ENCODE measurements at places on chromosomes 13 and 19. TPM values are rescaled to one million over a fixed set of nuclear protein-coding genes. Genes with fewer than 3 reads are reported as not detected.

- DNase-seq, result no peak
Measured at GRCh38 chr13:46621133-46621532, 68.2 kb downstream of the LRCH1 start.

The TSKS gene
- 0.50 TPM for total RNA-seq

GRCh38 chr13:22369840-22370239, 699.0 kb downstream of the FGF9 start:
- no peak for DNase-seq

GRCh38 chr13:25744178-25744577, 307.6 kb downstream of the SHISA2 start:
- DNase-seq, result no peak

- no peak for DNase-seq
Measured at GRCh38 chr13:101996954-101997353, 404.9 kb downstream of the FGF14 start.

The TMEM38A gene
- 5.8 TPM for total RNA-seq

GRCh38 chr13:113875429-113875815, 11.5 kb upstream of the GAS6 start:
- peak; percentile 18 for DNase-seq

GRCh38 chr19:17389957-17390664, 3.9 kb downstream of the CCDC194 start:
- no peak for DNase-seq

The FGF22 gene
- total RNA-seq, result 0.19 TPM

GRCh38 chr19:4891066-4891465, 11.6 kb downstream of the ARRDC5 start:
- DNase-seq, result no peak

DNA sequence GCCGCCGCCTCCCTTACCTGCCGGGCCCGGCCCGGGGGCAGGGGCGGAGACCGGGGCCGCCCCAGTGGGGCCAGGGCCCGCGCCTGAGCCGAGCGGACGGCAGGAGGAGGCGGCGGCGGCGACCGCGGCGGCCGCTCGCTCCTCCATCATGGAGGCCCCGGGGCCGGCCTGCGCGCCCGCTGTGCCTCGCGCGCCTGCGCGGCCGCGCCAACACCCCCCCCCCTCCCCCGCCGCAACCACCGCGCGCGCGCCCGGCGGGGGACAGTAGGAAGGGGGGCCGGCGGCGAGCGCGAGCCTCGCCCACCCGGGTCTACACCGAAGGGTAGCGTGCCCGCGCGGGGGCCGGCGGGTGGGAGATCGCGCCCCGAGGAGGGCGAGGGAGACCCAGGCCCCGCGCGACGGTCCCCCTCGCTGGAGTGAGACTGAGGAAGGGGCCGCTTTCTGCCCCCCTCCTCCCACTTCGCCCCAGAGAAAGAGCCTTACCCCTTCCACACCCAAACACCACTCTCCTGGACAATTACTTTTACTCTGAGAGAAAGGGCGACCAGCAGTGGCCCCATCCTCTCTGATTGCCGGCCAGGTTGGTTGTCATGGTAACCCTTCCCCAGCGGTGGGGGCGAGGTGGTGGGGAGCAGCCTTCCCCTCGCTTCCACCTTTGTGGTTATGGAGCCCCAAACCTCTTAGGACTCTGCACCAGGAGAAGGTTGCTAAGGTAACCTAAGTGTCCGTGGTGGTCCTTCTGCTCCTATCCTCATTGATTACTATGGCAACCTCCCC, at the start of gene STRN4:
Gene STRN4, minus strand, starts transcription at position 170 of the 777 bp plus-strand sequence. Its CDS starts 20 bp downstream, at position 150.
- DNase-seq, result peak; percentile 68

The CEACAM20 gene
- not detected for total RNA-seq

DNA sequence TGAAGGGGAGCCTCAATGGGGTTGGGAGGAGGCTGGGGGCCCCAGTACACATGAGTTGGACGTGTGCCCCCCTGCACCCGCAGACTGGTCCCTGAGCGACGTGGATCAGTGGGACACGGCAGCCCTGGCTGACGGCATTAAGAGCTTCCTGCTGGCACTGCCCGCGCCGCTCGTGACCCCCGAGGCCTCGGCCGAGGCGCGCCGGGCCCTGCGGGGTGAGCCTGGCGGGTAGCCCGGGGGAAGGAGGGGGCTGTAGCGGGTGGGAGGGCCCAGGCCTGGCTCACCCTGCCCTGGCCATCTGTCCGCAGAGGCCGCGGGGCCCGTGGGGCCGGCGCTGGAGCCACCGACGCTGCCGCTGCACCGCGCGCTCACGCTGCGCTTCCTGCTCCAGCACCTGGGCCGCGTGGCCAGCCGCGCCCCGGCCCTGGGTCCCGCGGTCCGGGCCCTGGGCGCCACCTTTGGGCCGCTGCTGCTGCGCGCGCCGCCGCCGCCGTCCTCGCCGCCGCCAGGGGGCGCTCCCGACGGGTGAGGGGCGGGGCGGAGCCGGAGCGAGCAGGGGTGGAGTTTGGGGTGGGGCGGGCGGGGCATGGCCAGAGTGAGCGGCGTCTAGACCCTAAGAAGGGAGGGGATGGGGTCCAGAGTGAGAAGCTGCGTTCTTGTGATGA, 8.1 kb downstream of the PIK3R2 start:
- peak; percentile 90 for DNase-seq

GRCh38 chr13:80100636-80101035, 240.3 kb downstream of the SPRY2 start:
- no peak for DNase-seq

The NECTIN2 gene
- total RNA-seq, result 110 TPM

The FLT3LG gene
- 12.5 TPM for total RNA-seq

DNA sequence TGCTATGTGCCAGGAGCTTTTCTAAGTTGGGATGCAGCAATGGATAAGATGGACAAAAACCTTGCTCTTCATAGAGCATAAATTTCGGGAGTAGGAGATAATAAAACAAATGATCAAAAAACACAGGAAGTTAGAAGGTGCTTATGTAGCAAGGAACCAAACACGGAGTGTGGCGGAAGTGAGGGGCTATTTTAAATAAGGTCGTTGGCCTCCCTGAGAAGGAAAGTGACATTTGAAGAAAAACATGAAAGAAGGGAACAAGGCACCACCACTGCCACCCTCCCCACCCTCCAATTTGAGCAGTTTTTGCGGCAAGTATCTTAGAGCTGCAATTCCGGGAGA, 3.2 kb upstream of the GSX1 start:
- DNase-seq, result no peak

The PABPC3 gene
- total RNA-seq, result 0.22 TPM

DNA sequence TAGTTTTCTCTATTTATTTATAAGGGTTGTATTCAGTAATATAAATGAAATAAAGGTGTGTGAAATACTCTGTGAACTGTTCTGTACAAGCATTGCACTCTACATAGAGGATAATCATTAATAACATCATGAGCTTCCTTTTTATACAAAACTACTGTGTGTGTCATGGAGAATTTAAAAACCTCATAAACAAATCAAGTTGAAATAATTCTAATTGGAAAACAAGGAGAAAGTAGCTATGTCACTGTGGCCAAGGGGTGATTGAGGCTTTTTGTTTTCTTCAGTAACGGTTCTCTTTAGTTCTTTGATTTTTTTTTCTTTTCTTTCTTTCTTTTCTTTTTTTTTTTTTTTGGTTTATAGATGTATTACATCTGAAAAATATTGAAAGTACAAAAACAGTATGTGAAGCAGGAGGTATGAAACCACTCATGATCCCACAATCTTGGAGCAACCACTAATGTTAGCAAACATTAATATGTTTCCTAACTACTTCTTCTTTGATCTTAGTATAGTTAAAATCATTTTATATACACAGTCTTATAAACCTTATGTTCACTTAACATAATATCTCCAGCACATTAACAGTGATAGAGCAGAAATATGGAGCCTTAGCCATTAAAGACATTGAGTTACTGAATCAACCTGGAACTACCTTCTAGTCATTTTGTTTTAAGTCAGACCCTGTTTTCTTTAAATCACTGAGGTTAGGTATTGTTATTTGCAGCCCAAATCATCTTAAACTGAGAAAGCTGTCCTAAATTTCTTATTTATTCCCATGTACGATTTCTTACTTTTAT, 45.4 kb downstream of the WDFY2 start:
- DNase-seq, result no peak

The RNF225 gene
- total RNA-seq, result 0.25 TPM

DNA sequence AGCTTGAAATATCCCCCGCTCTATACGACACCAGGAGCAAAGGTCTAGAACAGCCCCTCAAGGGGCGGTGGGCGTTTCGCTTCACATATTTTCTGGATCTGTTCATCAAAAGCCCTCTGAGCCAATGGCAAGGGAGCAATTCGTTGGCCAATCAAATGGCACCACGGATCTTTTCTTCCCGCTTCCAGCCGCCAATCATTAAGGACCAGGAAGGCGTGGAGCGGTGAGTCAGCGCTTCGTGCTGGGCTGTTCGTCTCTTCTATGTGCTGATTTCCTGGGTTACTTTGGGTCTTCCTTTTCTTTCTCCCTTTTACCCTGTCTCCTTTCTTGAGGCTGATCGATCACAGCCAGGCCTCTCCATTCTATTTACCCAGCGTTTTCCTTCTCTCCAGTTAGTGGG, at the start of gene NLRP4:
Gene NLRP4, plus strand, starts transcription at position 201 of the 400 bp plus-strand sequence. CDS start 15,541 bp downstream, outside the sequence.
- no peak for DNase-seq

GRCh38 chr19:38142176-38143035, 81.6 kb downstream of the DPF1 start:
- DNase-seq, result peak; percentile 71

GRCh38 chr19:10288662-10289166, 1.0 kb upstream of the ICAM5 start:
- DNase-seq, result peak; percentile 53

The ZNF714 gene
- total RNA-seq, result 8.8 TPM

The CACNA1A gene
- 1.7 TPM for total RNA-seq

GRCh38 chr13:25153736-25154135, 18.4 kb downstream of the AMER2 start:
- DNase-seq, result no peak

DNA sequence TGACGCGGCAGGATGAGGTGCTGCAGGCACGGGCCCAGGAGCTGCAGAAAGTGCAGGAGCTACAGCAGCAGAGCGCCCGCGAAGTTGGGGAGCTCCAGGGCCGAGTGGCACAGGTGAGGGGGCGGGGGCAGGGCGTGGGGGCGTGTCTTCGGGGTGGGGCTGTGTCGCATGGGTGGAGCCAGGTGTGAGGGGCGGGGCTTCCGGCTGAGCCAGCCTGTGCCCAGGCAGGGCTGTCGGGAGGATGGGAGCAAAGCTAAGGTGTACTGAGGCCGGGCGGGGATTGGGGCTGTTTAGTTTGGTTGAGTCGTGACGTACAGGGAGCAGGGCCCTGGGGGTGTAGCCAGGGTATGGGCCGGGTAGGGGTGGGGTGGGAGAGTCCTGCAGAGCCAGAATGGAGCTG, 62.3 kb downstream of the KCNC3 start:
- peak; percentile 70 for DNase-seq

The MISP gene
- total RNA-seq, result 17.8 TPM

The SIGLECL1 gene
- total RNA-seq, result not detected

The DCT gene
- total RNA-seq, result 0.13 TPM

- no peak for DNase-seq
Measured at GRCh38 chr13:106284358-106284757, 251.1 kb downstream of the EFNB2 start.

The ADGRE2 gene
- total RNA-seq, result 10.4 TPM

- DNase-seq, result no peak
Measured at GRCh38 chr13:95745289-95745688, 68.3 kb downstream of the DNAJC3 start.

The PLPPR3 gene
- not detected for total RNA-seq

DNA sequence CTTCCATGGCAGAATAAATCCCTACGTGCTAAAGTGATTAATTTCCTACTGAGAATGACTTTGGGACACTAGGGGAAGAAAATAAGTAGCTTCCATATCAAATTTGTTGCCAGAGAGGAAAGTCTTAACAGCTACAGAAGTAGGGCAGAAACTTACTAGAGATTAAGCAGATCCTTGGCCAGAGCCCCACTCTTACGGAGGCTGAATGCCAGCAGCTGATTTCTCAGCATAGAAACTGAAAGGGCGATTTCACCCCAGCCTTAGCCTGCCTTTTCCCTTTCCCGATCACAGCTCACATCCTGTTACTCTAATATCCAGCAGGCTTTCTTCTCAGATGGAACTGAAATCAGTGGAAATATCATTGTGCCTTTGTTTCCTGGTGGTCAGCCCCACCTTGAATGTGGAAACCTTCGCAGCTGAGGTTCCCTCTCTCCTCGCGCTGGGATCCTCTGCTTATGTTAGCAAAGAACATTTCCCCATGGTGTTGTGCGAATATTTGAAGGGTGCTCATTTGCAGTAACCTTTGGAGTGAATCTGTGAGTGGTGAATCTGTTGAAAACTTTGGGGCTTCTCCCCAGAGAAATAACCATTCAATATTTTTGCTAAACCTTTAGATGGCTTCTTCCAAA, 8.4 kb downstream of the FAM124A start:
- DNase-seq, result peak; percentile 77

Data from kidney (tissue), 22 donors.